Activated T-helper 1 cell treated with Interleukin-2 at 50 U/mL for 16 hours (primary cell): ENCODE measurements at places on chromosomes 1 and 21.

DNA sequence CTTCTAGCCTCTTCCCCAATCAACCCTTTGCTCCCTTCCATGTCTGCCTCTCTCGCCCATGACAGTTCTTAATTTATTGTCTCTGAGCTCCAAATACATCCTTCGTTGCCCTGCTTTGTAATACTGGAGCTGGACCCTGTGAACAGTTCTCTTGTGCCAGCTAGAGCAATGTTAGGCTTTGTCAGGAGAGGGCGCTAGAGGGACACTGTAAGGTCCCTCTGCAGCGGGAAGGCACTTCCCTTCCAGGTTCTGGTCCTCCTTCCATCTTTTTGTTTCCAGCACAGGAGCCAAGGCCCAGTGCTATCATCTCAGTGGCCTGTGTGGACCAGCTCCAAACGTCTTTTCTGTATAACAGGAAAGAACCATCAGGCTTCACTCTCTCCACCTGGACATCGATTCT, 95.9 kb downstream of the PTPRU start:
- DNase-seq, result no peak

GRCh38 chr1:52900402-52900801, 21.1 kb downstream of the ECHDC2 start:
- no peak for DNase-seq

DNA sequence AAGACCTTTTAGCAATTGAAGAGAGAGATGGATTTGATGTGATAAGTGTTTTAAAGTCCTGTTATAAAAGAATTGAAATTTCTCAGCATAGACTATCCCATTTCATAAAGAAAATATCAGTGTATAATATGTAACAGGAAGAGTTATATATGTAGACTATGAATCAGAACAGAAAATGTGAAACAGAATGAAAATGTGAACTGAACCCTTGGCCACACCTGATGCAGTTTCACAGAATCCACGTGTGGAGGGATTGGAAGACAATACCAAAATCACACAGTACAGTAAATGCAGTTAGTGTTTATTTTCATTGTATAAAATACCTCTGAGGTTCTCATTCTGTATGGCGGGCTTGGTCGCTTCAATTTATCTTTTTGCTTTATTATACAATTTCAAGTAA, 9.9 kb upstream of the SLAMF1 start:
- no peak for DNase-seq

DNA sequence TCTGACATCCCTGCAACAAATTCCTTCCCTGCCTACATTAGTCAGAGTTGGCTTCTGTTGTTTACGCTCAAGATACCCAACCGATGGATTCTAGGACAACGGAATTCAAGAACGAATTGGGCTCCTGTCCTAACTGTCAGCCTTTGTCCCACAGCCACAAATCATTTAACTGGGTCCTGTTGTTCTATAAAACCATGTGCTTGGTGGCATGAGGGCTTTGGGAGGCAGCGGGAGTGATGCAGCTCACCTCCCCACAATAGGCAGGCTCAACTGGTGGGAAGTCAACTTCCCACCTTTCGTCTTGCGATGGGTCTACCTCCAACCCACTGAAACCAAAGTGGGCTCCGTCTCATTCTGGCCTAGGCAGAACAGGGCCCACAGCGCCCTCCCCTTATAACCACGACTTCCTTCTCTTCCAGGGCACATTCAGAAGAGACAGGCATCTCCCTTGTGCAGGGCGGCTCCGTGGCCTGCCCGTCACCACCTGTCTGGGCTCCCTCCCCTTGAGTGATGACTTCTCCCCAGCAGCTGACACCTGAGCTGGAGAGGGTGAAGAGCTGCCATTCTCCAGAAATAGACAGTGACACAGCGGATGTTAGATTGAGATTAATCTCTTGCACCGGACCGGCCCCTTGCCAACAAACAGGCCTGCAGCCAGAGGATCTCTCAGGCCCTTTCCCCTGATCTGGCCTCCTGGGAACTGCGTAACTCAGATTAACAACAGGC, 26.5 kb downstream of the LRRC38 start:
- DNase-seq, result no peak

GRCh38 chr1:178727014-178727895, 2.2 kb downstream of the RALGPS2 start:
- DNase-seq, result no peak

DNA sequence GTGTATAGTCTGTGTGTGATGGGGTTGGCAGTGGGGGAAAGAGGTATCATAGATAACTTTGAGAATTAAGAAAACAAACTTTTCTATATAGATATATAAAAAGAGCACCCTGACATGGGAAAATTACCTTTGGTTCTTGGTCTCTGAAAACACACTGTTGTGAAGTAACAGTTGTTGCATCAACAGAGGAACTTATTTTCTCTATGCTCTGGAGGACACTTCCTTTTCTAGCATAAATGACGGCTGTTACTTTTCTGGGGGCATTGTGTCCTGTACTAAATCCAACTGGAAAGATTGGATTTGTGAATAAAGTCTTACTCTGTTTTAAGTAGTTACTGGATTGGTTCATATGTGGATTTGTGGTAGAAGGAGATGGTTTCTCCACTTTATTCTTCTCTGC, 12.6 kb downstream of the LRIF1 start:
- no peak for DNase-seq

GRCh38 chr1:84174051-84174556, 30.0 kb downstream of the PRKACB start:
- DNase-seq, result no peak

GRCh38 chr1:245458761-245459174, 304.0 kb downstream of the KIF26B start:
- no peak for DNase-seq

GRCh38 chr21:35319684-35320283, 270.7 kb upstream of the RUNX1 start:
- DNase-seq, result no peak

- no peak for DNase-seq
These were observed 4.8 kb upstream of the ATP1A1 start for GRCh38 chr1:116368241-116368640.

- no peak for DNase-seq
These were observed 109.8 kb downstream of the JAK1 start for GRCh38 chr1:64856553-64856952.

DNA sequence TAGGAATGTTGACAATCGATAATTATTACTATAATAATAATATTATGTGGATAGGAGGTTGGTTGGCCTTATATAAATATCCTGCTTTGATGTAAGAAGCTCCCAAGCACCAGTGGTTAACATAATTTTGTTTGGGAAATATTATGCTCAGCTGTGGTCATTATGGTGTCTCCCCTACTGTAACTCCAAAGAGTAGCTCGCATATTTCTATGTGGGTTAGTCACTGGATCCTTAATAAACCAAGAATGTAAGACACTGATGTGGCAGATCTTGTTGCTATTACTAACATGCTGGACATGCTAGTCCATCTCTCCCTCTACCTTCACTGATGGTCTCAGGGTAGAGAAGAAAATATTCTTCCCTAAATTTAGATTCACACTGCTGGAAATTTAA, 79.2 kb upstream of the RALGPS2 start:
- DNase-seq, result no peak

DNA sequence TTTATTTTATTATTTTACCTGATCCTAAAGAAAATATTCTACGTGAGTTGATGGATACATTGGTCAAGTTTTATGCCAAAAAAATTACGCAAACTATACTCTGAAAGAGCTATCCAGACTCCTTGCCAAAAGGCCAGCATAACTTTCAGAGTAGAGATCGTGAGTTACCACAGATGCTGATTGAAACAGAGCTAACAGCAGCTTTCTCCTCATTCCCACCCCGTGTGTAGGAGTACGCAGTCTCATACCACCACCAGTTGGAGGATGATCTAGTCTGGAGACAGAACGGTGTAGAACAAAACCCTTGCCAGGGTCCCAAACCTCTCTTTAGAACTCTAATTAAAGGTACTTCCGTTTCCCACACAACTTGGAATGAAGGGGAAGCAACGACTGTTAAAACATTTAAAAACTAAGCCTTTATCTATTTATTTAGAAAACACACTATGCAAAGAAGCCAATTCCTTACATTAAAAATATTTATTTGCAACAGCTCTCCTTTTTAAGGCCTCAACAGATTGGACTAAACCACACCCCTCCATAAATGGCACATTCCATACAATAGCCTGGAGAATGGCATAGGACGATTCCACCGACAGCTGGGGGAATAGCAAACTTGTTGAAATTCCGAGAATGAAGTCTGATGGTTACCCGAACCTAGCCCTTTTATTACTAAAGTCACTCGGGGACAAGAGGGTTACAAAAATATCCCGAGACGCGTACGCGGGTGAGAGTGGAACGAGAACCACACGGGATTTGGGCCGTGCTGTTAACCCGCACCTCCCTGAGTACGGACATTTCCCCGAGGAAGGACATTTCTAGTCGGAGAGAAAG, 1.4 kb downstream of the NUCKS1 start:
- DNase-seq, result no peak

DNA sequence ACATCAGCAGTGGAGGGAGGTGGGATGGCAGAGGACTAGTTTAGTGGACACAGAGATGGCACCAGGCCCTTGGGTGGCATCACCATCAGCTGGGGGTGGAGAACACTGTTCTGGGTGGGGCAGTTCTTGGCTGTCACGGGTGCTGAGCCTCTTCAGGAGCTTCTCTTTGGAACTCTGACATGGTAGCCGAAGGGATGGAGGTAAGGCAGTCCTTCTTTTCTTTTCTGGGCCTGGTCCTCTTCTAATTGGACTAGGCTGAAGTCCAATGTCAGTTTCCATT, 8.3 kb upstream of the MEF2D start:
- DNase-seq, result no peak

- no peak for DNase-seq
These were observed 9.5 kb upstream of the F13B start for GRCh38 chr1:197076585-197076984.

- DNase-seq, result no peak
These were observed 5.5 kb downstream of the THEM5 start for GRCh38 chr1:151847867-151848596.
